ENCODE measurements at places on chromosomes 1 and 21. TPM values are rescaled to one million over a fixed set of nuclear protein-coding genes. Genes with fewer than 3 reads are reported as not detected.

PPM1J gene
- 0.79 TPM for total RNA-seq

SPRR2B gene
- not detected for total RNA-seq

- DNase-seq = no peak
Observed at GRCh38 chr1:198936371-198937083, 297.7 kb downstream of the PTPRC start.

DNA sequence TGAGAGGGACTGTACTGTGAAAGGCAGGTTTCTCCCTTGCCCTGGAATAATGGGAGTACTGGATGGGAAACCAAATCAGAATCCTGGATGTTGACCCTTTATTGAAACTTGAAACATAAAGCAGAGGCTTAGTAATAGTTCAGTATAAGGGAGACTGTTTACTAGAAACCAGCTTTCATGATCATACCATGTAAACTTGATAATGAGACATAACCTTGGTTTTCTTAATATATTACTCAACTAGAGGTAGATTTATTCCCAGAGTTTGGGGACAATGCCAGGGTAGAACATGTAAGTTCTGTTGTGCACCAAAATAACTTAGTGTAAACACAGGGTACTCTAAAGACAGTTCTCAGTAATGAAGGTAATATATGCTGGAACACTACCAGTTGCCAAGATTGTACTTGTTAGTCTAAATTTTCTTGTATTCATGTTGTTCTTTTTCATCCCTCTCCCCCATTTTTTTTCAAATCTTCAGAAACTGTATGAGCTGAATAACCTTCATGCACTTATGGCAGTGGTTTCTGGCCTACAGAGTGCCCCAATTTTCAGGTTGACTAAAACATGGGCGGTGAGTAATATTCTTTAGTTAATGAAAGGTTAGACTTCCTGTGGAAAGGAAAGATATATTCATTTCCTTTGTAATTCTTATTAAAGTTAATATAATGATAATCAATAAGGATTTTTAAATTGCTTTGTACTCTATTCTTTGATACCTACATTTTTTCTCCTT lies 49.6 kb downstream of the ANGPTL1 start:
- DNase-seq = no peak

CASZ1 gene
- total RNA-seq = 53.4 TPM

CLCA2 gene
- 5.3 TPM for total RNA-seq

TENT5C gene
- 16.7 TPM for total RNA-seq

GRCh38 chr1:166907763-166908162 lies 31.7 kb upstream of the TADA1 start:
- no peak for DNase-seq

DNA sequence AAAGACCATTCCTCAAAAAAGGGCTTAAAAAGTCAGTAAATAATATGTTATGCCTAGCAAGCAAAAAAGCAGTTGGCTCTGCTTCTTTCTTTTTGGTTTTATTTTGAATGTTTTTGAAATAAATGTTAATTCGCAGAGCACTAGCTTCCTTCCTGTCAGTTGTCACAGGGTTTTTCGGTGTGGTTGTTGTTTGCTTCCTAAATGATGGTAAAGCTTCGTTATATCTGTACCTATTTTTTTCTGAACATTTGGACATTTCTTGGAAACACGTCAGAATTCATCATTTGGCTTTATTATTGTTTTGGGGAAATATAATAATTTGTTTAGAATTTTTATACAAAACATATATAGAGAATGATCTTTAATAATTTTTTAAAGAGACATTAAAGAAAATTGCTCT lies 351.9 kb upstream of the SGIP1 start:
- DNase-seq = no peak

GRCh38 chr1:72184099-72184701 lies 98.1 kb downstream of the NEGR1 start:
- DNase-seq = no peak

DNA sequence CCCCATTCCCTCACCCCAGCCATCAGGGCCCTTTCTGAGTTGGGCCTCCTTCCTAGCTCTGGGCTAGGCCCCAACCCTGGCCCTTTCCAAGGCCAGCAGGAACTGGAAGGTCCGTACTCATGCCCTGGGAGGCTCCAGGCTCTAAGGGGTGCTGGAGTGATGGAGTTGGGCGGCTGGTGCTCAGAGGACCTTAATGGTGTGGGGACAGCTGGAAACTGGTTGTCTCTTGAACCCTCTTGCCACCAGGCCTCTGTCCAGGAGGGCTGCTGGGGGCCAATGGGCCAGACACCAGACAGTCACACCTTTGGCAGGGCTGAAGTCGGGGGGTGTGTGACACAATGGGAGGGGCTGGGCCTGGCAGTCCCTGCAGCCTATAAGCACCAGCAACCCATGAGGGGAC lies 9.2 kb upstream of the PADI1 start:
- DNase-seq = no peak

DNA sequence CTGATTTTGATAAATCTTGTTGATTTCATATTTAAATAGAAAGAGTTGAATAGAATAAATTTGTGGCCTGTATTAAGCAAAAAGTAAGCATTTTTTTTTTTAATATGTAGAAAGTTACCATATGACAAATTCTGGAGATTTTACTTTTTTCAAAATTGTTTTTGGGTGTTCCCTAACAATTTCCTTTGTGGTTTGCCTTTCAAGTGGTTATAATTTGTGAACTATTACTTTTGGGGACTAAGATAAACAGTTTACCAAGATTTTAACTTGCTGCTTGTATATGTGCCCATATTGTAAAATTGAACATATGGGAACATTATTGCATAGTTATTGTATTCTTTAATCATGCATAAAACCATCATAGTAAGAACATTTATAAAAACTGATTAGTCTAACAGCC lies 34.6 kb downstream of the SLC30A7 start:
- no peak for DNase-seq

HES3 gene
- total RNA-seq = not detected

DNA sequence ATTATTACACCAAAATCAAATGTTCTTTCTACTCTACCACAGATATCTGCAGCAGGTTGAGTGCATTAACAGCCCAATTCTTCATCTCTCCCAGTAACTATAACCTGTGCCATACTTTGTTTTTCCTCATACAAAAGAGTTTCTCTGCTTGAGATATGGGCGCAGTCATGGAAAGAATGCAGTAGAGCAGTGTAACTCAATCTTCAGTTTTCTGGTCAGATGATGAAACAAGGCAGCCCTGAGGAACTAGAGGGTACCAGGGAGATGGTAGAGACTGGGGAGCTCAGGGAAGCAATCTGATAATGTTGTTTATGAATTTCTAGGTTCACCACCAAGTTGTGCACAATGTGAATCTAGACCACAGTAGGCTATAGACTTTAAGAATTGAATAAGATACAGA lies 39.6 kb downstream of the ASPM start:
- DNase-seq = no peak

DNA sequence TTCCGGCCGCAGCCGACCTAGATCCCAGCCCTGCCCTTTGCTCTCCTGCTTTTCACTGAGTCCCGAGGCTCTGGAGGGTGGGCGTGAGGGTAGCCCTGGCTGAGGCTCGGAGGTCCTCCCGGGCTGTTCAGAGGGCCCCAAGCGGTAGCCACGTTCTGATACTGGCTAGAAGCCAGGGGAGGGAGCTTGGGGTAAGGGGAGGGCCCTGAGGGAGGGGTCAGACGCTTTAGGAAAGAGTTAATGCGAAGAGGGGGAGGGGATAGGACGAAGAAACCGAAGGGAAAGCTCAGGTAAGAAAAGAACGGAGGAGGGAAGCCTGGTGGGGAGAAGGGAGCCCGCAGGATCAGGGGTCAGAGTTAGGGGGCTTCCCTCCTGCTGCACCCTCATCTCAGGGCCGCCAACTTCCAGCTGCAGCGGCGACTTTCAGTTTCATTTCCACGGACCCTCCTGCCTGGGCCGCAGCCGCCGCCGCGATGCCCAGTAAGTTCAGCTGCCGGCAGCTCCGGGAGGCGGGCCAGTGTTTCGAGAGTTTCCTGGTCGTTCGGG lies at the start of gene MOV10:
MOV10 (plus strand) TSS at position 220 of the 546 bp plus-strand sequence; CDS start at position 474, 254 bp downstream.
- peak; percentile 93 for DNase-seq

DNA sequence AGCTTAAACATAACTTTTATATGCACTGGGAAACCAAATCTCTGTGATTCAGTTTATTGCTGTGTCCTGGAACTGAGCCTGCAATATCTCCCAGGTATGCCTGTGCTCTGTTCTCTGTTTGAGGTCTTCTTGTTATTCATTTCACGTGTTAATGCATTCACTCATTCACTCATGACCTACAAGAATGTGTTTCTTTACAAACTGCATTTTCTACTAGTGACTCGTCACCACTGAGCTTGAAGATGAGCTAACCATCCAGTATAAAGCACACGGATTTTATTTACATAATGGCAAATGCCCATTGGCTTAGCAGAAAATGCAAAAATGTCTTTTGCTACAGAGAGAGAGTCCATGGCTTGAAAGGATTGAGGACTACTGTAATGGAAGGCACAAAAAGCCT lies 75.0 kb upstream of the DUSP10 start:
- no peak for DNase-seq

SAMSN1 gene
- 17.7 TPM for total RNA-seq

LCE1F gene
- not detected for total RNA-seq

LENEP gene
- 0.57 TPM for total RNA-seq

DNA sequence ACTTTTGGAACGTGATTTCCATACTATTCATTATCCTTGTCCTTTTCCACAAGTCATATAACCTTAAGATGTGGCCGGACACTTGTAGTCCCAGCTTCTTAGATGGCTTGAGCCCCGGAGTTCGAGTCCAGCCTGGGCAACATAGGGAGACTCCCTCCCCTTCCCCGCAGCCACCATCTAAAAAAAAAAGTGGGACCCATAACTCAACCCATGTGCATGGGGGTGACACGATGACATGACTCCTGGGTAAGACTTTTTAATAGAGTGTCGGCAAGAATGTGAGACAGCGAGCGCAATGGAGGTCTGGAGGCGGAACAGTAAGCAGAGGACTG lies 25.7 kb downstream of the MIA3 start:
- DNase-seq = no peak

HOOK1 gene
- total RNA-seq = 13.8 TPM

DNA sequence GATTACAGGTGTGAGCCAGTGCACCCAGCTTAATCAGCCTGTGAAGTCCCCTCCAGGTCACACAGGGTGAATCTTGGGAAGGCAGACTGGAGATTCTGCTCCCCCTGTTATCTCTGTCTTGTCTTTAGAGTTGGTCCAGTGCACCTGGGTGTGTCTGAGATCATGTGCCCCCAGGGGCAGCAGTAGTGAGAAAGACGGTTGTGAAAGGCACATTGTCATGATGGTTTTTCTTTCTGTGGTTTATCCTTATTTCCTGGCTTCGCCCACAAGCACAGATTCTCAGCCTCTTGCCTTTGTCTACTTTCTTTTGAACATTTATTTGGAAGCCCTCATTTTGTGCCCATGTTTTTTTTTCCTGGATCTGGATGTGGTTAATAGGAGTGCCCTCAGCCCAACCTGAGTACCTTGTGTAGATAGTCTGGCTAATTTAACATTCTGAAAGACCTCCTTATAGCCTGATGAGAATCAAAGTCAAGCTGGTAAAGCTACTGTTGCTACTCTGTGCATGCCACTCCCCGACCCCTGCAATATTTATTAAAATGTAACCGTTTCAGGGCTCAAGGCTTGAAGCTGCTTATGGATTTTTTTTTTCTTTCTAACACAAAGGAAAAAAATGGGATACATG lies 23.7 kb downstream of the UCK2 start:
- DNase-seq = no peak

- no peak for DNase-seq
Observed at GRCh38 chr21:29187944-29188343, 57.5 kb downstream of the MAP3K7CL start.

DNA sequence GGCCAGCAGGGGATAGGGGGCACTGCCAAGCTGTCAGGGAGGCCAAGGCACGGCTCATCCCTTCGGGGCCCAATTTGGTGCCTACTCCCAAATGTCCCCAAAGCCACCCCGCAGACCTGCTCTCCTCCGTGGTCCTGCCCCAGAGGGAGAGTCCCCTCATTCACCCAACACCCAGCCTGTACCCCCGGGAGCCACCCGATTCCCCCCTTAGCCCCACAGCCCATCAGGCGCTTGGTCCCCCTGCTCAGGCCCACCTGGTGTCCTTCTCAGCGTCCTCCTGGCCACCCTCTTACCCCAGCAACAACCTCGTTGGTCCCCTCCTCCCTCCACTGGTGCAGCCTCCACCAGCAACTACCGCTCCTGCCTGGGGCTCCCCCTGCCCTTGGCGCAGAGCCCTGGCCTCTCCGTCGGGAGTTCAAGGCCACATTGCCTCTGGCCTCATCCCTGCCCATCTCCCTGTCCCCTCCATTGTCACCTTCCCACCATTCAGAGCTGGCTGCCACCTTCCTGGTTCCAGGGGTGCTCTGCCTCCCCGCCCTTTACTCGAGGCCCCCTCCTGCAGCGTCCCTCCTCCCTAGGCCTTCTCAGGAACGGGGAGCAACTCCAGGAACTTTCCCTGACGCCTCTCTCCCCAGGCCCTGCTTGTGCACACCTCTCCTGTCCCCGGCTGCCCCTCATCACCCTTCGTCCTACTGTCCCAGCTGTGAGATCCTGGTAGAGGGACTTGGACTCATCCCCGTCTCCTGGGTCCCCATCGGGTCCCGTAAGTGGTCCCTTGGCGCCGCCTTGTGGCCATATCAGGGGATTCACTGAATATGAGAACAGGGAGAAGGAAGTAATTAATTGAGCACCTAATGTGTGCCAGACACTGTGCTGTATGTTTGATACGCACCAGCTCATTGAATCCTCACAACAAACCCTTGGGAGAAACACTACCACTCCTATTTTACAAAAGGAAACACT lies 73.9 kb downstream of the RAP1GAP start:
- DNase-seq = peak; percentile 74

PRR9 gene
- total RNA-seq = not detected

- DNase-seq = no peak
Observed at GRCh38 chr1:72285074-72285425, 2.7 kb upstream of the NEGR1 start.

PRDM16 gene
- total RNA-seq = 17.0 TPM

PKLR gene
- 0.17 TPM for total RNA-seq

- DNase-seq = no peak
Observed at GRCh38 chr21:35394634-35395369, 345.7 kb upstream of the RUNX1 start.

SH2D2A gene
- 5.2 TPM for total RNA-seq

MIGA1 gene
- 7.7 TPM for total RNA-seq

GRCh38 chr1:161962091-161962887 lies 61.4 kb downstream of the OLFML2B start:
- DNase-seq = no peak

Data from upper lobe of left lung (tissue), 6 donors.